Motor neuron (in vitro differentiated cells): ENCODE measurements at places on chromosomes 3 and 15.

DNA sequence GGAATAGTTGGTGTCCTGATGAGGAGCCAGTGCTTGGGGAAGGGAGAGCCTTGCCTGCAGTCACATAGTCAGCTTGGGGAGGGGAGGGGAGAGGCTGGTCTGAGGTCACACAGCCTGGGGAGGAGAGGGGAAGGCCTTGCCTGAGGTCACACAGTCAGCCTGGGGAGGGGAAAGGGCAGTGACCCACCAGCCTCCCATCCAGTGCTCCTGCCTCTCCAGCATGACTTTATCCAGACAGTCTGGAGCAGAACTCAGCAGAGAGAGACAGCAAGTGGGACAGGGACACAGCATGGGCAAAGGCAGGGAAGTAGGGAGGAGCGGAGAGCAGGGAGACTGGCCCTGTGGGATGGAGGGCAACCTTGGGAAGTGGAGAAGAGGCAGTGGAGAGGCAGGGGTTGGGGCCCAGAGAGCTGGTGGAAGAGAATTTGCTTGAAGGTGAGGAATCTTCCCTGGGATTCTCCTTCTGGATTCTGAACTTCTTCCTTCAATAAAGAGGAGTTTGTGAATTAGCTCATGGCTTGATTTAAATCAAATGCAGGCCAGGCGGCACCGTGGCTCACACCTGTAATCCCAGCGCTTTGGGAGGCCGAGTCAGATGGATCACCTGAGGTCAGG lies 64.5 kb downstream of the CORO2B start:
- ATAC-seq: no peak

GRCh38 chr3:94413336-94414108 lies 350.7 kb downstream of the NSUN3 start:
- no peak for ATAC-seq

DNA sequence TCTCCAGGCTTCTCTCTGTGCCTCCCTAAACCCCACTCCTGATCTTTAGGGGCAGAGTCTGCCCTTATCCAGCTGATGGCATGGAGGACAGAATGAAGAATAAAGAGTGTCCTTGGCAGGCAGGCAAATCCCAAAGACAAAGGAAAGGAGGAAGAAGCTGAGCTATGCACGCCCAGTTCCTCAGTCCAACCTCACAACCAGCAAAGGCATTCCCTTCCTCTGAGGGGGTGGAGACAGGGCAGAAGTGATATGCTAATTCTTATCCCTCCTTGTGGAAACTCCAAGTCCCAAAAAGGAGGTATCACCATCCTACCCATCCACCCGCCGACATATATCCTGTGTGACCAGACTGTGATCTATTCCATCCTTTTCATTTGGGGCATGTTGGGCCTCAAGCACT lies 10.5 kb upstream of the CCDC54 start:
- peak; percentile 26 for ATAC-seq

DNA sequence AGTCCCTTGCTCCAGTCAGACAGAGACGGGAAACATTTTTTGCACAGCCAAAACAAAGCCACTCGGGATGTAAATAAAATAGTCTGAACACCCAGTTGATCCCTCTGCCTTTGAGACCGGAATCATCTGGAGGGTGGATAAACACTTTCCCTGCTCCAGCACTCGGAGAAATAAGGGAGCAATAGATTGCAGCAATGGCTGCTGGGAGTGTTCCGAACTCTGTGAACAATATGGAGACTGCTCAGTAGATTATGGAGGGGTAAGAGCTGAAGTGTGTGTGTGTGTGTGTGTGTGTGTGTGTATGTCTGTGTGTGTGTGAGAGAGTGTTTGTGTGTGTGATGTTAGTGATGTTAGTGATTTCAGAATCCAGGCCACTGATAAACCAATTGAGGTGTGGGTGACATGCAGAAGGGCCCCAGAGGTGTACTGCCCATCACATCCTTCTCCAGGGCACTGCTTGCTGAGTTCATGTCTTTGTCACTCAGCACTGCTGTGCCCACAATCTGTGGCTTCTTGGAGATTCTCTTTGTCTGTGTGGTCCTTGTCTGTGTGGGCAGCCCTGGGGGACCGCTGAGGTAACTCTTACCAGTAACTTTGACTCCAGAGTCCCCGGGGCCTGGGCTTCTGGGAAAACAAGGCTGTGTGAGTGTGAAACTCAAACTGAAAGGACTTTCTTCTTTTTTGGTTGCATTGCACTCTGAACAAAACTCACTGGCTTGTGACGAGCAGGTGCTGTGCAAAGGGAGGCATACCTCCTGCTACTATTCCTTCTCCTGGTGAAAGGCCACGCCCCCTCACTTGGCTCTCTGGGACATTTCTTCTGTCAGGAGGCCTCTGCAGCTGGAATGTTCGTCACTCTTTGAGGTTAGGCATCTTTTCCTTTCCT lies 23.0 kb downstream of the CRYGS start:
- peak; percentile 52 for ATAC-seq

- no peak for ATAC-seq
Measured at GRCh38 chr15:101324524-101325177, 29.6 kb upstream of the SNRPA1 start.

DNA sequence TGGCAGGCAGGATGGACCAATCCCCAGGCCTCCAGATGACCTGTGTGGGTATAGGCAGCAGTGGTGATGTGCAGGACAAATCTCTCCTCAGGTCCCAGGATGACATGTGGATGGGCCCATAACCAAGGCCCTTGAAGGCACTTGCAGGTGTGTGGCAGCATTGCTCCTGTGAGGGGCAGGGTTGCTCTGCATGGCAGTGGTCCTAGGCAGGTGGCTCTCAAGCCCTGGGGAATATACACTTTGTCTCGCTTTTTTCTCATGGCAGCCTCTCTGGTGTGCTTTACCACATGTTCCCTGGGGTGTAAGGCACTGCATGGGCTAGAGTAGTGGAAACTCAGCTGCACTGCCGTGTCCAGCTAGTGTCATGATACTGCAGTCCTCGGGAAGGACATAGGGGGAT lies 503.6 kb downstream of the UNC13C start:
- no peak for ATAC-seq

- ATAC-seq: no peak
Measured at GRCh38 chr3:167941234-167941995, 154.3 kb downstream of the GOLIM4 start.

GRCh38 chr3:61561374-61562041 lies at the start of gene PTPRG:
TSS of gene PTPRG (plus strand) at chr3:61561571. CDS start at chr3:61562288, 717 bp downstream.
- ATAC-seq: peak; percentile 71
